Pulmonary artery endothelial cell (primary cell): ENCODE measurements at places on chromosomes 5 and 9. TPM values are rescaled to one million over a fixed set of nuclear protein-coding genes. Genes with fewer than 3 reads are reported as not detected.

- no peak for DNase-seq
Observed at GRCh38 chr5:68287976-68288706, 72.6 kb downstream of the PIK3R1 start.

DNA sequence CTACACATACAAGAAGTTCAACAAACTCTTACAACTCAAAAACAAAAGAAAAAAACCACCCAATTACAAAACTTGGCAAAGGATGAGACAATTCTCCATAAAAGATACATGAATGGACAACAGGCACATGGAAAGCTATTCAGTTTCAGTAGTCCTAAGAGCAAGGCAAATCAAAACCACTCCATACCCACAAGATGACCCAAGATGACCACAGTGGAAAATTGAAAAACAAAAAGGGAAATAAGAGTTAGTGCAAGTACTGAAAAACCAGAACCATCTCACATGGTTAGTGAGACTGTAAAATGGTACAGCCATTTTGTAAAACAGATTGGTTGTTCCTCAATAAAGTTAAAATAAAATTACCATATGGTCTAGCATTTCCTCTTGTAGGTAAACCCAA is 287.1 kb upstream of the CDH9 start:
- DNase-seq: no peak

GRCh38 chr5:65468633-65469032 is 13.1 kb downstream of the ADAMTS6 start:
- DNase-seq: no peak

DNA sequence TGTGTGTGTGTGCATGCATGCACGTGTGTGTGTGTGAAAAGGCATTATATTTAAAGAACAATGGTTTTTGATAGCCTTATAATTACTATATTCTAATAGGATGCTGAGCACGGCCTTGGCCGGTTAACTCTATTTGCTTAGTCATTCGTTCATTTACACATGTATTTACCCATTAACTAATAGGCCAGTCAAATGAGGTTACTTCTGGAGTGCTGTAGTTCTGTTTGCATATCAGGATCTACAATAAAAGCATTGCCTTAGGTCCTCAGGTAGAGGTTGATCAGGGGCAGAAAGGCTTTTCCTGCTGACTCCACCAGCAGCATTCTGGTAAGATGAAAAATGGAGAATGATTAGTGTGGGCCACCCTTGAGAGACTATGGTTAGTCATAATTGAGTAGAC is 219.0 kb downstream of the COMMD10 start:
- no peak for DNase-seq

The SPATA31D4 gene
- total RNA-seq: not detected in 2 replicates

The SERINC5 gene
- 6.3 and 6.8 TPM in 2 replicates for total RNA-seq

The IL9 gene
- not detected in 2 replicates for total RNA-seq

- DNase-seq: no peak
Observed at GRCh38 chr5:176360894-176361436, 599 bp downstream of the KIAA1191 start.

DNA sequence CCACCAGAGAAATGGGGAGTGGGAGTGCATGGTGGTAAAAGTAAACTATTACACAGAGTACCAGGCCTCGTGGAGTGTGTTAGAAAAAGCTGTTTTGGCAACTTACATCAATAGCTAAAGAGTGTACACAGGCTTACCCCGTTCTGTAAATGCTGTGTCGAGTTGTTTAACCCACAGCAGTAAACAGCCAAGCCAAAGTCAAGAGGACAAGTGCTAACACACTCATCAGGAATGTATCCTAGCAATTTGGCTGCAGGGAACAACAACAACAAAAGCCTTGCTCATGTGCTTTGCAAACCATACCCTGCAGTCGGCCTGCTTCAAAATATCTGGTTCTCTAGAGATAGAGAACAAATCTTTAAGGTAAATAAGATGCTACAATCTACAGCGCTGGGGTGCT is 15.9 kb downstream of the DAP start:
- DNase-seq: no peak

The GALT gene
- total RNA-seq: 26.7 and 29.1 TPM in 2 replicates

DNA sequence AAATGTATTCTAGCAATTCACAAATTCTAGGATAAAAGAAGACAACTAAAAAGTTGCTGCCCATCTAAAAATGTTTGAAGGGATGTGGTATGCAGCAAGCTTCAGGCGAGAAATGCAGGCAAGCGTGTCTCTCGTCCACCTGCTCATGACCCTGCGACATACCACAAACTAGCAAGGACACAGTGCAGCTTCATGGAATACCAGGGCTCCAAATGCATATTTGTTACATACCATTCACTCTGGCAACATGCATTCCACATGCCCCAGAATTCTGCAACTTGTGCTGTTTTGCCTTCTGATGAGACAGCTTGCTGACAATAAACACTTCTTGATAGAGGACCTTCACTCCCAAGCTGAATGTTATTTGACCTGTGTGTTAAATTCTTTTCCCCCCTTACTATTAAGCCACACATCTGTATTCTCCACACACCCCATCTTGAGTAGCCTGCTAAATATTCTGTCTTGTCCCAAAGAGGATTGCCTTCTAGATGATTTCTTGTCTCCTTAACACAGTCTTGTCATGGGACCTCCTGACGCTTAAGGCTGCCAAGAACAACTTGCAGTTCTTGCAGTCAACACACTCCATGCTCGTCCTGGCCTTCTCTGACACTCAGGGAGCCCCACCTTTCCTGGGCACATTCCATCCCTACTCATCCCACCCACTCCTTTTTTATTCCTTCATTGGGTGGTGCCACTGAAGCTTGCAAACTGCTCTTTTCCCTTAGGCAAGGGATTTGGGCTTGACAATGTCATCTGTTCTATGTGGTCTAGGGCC is 340.5 kb downstream of the PIK3R1 start:
- DNase-seq: no peak

- peak; percentile 45 for DNase-seq
Observed at GRCh38 chr9:23826120-23826629, at the start of gene ELAVL2. Gene ELAVL2 (minus strand): TSS chr9:23826240. CDS start chr9:23762234, 64,006 bp downstream.

- DNase-seq: no peak
Observed at GRCh38 chr9:14722391-14723035, at the start of gene CER1. Gene CER1 (minus strand): TSS chr9:14722733. CDS start chr9:14722672, 61 bp downstream.

The STPG3 gene
- total RNA-seq: not detected in 2 replicates

The LECT2 gene
- total RNA-seq: not detected in 2 replicates

GRCh38 chr5:16675806-16676205 is 59.0 kb upstream of the RETREG1 start:
- DNase-seq: no peak

DNA sequence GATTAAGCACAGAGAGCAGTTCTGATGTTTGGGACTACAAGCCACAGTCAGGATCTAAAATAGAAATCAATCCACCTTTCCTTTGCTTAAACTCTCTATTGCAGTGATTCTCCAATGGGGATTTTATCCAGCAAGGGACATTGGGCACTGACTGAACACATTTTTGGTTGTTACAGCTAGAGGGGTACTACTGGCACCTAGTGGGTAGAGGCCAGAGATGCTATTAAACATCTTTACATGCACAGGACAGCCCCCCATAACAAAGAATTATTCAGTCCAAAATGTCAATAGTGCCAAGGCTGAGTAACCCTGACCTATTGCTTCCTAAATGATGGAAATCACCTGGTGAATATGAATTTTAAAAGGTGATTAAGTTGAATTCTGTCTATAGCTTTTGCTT is 12.0 kb downstream of the ZNF622 start:
- no peak for DNase-seq

The ANKRD18B gene
- total RNA-seq: 3.9 and 4.7 TPM in 2 replicates

DNA sequence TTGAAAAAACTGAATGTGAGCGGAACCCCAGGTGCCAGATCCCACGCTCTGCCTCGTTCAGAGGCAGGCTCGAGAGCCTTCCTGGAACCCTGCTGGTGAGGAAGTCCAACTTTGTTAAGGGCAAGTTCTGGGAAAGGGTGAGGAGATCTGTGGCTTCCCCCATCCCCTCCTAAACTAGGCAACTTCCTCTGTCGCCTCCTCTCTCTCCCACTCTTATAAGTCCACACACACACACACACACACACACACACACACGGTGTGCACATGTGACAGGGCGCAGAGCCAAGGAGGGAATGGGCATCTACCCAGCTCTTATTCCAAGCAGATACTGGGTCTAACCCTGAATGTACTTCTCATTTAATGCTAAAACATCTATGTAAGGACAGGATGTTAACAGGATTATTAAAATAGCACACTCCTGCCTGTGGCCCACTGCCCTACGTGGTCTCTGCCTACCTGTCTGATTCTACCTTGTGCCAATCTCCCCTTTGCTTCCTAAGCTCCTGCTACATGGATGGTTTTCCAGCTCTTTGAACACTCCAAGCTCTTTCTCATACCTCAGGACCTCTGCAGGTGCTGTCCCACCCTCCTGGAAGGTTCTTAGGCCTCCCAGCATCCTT is 72.4 kb upstream of the FBXW11 start:
- DNase-seq: no peak

The HSPB3 gene
- total RNA-seq: not detected in 2 replicates

The PCDHA9 gene
- total RNA-seq: 0.04 TPM in 1 of 2 replicates, not detected in the other

The NHP2 gene
- total RNA-seq: 182 and 186 TPM in 2 replicates

DNA sequence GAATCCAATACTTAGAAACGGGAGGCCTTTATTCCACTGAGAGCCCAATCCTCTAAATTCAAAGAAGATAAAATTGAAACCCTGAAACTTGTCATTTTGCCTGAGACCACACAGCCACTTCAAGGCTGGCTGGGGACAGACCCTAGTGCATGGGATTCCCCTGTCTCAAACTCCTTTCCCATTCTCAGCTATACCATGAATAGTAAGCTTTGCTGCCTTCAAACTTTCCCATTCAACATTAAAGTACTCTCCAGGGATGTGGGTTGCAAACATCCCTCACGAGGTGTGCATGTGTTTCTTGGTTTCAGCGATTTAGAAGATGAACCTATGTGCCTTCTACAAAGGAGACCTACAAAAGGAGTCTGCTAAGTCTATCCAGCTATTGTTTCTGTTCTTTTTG is 64.6 kb downstream of the GABRB2 start:
- no peak for DNase-seq

The CFAP90 gene
- total RNA-seq: not detected in 2 replicates

DNA sequence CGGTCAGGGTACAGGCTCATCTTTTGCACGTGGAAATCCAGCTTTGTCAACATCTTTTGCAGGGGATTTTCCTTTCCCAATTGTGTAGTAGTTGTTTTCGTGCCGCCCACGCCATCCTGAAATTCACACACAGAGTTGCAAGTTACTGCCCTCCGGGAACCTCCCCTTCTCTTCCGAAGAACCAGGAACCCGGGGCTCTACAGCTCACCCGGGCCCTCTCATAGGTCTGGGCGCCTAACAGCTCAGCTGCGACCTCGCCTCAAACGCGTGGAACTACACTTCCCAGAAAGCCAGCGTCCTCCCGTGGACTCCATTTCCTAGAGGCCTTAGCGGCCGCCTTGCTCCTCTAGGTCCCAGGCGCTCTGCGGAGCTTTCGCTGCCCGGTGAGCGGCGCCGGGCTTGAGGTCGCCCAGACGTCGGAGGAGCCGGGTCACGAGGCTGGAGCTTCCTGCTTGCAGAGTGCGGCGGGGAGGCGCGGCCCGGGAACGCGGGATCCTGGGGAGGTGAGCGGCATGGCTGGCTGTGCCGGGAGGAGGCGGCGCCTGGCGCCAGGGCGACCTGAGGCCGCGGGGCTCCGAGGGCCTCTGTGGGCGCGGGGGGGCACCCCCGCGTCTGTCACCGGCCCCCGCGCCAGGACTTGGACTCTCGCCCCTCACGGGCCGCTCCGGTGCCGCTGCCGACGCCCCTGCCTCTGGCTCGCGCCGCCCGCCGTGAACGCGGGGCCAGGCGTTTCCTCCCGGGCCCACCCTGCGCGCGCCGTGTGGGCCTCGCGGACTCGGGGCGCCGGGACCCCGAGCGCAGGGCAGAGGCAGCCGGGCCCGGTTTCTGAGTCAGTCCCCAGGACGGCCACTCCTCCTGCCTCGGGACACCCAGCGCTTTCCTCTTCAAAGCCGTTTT is at the start of gene ZNF354B:
TSS of gene ZNF354B (plus strand) at position 329 of the 897 bp plus-strand sequence. CDS start 1,095 bp downstream, outside the sequence.
- DNase-seq: peak; percentile 92

DNA sequence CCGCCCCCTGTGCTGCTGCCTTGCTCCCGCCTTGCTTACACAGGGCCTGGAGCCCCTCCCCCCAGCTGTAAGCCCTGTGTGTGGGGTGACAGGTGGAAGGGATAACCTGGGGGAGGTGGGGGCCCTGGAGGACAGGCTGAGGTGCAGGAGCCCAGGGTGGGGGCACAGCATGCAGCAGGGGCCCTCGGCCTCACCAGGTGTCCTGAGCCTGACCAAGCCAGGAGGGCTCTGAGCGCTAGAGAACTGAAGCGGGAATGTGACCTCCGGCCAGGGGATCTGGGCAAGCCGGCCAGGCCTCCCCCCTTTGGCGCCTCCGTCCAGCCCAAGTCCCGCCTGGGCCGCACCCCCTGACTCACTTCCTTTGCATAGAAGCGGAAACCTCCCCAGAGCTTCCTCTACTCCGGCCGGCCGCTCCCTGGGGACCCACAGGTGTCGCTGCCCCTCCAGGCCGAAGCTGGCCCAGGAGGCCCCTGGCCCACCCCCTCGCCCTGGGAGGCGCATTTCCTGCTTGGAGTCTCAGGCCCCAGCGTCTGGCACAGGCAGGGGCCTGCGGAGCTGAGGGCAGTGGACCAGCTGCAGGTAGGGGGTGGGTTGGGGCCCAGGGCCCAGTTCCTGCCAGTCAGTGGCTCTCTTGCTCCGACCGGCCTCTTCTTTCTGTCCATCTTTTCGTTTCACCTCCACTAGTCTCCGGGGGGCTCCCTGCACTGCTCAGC is at the start of gene TOR4A:
TSS of gene TOR4A (plus strand) at position 398 of the 713 bp plus-strand sequence. CDS start 964 bp downstream, outside the sequence.
- DNase-seq: peak; percentile 76

DNA sequence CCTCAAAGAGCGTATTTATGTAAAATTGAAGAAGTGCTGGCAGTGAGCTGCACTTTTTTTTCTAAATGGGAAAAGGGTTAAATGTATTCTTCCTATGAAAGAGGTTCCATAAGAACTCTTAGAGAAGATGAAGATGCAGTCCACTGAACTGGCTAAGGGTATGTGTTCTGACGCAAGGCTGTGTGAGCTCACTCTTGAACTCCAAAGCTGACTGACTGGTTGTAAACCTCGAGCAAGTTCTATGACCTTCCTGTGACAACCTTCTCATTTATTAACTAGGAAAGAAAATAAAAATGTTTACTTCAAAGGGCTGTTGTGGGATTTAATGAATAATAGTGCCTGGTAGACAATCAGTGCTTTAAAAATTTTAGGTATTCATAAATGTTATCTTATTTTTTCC is 46.7 kb downstream of the POC5 start:
- no peak for DNase-seq

GRCh38 chr5:167725741-167726140 is 565.7 kb upstream of the WWC1 start:
- no peak for DNase-seq

GRCh38 chr5:4362411-4362810 is 766.8 kb downstream of the IRX1 start:
- DNase-seq: no peak

GRCh38 chr5:145951071-145951470 is 14.7 kb downstream of the SH3RF2 start:
- DNase-seq: no peak

GRCh38 chr9:8769153-8769552 is 969.6 kb upstream of the DMAC1 start:
- DNase-seq: no peak

DNA sequence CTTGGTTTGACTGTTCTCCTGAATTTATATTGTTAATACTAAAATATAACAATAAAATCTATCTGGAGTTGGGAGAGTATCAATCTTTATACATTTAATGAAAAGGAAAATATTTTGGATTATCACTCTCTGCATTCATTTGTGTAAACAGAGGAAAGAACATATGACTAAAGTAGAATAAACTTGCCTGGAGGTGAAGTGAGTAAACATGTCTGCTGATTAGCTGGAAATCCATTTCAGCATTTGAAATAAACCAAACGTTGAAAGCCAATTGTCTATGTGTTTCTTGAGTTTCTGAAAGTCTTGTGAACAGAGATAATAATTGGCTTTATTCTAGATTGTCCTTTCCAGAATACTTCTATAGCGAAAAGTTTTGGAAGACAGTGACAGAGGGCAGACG is 776.2 kb downstream of the SEMA5A start:
- DNase-seq: no peak
